KG1 (cell line): ENCODE measurements at places on chromosomes 13 and 19.

GRCh38 chr19:17711851-17712250, 7.4 kb upstream of the MAP1S start:
- DNase-seq = no peak

- peak; percentile 18 for DNase-seq
Measured at GRCh38 chr13:52851137-52851962, 2.9 kb upstream of the PCDH8 start.

GRCh38 chr13:41401366-41401765, 56.0 kb upstream of the RGCC start:
- no peak for DNase-seq

DNA sequence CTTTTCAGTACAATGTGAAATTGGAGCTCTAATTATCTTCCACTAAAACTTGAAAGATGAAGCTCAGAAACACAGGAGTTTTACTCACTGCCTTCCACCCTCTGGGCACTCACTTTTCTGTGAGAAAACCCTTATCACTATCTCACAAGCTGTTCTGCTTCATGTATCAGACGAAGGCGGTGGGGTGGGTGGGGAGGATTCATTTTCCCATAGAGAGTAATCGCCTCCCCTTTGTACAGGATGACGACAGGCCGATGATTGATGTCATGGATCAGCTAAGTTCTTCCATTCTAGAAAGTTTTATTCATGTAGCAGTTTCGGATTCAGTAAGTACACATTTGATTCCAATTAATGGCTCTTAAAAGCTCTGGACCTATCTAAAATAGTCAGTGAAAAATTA, 139.9 kb downstream of the ZAR1L start:
- no peak for DNase-seq

DNA sequence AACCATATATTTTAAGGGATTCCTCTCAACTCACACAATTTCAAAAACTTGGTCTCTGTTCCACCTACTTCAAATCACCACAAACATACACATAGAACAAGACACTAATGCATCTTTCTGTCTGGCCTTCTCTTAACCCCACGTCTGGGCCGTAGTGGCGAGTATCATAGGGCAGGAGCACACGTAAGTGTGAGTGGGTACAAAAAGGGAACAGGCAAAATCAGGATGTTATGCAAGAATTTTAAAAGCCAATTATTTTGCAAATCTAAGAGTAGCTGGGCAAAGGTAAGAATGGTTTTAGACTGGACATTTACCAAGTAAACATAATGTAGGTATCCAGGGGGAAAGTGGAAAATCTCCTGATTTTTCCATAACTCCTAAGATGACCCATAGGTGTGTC, 35.1 kb downstream of the MTMR6 start:
- no peak for DNase-seq

GRCh38 chr19:16821081-16821480, 8.1 kb upstream of the SIN3B start:
- no peak for DNase-seq

DNA sequence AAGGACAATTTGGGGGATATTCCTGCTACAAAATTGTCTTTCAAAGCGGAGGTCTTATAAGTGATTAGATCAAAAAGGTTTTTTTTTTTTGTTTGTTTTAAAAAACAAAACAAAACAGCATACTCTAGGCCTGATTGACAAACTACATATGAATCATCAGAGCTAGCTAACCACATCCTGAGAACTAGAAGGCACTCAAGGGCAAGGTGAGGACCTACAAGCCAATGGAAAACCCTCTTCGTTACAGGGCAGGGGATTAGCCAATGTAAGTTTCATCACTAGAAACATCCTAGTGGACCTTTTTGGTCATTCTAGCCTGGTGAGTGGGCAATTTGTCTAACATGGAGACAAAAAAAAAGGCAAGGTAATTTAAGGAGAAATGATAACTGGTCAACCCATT, 428.6 kb downstream of the RFC3 start:
- no peak for DNase-seq

- no peak for DNase-seq
Measured at GRCh38 chr13:23288995-23289394, 108.2 kb downstream of the SGCG start.

DNA sequence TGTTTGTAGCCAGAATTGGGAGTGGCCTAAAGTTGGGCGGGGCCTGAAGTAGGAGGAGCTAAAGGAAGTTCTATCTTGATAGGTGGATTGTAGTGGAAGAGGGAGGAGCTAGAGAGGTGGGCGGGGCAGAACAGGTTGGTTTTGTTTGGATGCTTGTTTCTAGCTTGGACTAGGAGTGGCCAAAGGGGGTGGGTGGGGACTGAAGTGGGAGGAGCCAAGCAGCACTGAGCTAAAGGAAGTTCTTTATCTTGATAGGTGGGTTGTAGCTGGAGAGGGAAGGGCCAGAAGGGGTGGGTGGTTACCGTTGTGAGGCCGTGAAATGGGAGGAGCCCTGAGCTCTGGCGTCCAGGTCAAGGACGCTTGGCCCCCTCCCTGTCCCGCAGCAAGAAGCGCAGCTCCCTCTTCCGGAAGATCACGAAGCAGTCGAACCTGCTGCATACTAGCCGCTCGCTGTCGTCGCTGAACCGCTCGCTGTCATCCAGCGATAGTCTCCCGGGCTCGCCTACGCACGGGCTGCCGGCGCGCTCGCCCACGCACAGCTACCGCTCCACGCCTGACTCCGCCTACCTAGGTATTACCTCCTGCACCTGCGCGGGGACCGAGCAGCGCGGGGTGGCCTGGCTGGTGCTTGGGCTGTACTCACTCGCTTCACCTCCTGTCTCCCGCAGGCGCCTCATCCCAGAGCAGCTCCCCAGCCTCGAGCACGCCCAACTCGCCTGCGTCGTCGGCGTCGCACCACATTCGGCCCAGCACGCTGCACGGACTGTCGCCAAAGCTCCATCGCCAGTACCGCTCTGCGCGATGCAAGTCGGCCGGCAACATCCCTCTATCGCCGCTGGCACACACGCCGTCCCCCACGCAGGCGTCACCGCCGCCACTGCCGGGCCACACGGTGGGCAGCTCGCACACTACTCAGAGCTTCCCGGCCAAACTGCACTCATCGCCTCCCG, 8.0 kb downstream of the DNASE2 start:
- no peak for DNase-seq

DNA sequence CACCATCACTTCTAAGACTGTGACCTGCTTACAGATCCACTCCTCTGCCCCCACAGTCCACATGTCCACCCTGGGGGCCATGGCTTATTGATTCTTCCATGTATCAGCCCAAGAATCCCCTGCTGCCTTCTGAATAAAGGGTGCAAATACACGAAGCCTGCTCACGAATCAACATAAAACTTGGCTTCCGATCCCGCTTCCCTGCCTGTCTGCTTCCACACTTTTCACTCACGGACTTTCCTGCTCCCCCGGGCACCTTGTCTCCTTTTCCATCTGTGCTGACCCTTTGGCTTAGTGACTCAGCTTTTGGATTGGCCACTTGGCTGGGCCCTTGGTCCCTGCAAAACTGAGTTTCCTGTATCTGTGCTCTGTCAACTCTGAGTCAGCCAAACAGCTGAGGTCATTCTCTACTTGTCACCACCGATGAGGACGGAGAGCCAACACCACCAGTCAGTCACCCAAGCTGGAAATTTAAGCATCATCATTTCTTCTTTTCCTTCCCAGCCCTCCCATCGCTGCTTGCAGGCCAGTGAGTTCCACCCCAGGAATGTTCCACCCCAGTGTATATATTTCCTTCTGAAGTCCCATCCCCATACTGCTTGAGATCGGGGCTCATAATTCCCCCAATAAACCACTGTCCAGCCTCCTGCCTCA, 11.4 kb upstream of the USP12 start:
- DNase-seq = no peak

- DNase-seq = no peak
Measured at GRCh38 chr13:113792886-113793717, 34.1 kb downstream of the TMEM255B start.

DNA sequence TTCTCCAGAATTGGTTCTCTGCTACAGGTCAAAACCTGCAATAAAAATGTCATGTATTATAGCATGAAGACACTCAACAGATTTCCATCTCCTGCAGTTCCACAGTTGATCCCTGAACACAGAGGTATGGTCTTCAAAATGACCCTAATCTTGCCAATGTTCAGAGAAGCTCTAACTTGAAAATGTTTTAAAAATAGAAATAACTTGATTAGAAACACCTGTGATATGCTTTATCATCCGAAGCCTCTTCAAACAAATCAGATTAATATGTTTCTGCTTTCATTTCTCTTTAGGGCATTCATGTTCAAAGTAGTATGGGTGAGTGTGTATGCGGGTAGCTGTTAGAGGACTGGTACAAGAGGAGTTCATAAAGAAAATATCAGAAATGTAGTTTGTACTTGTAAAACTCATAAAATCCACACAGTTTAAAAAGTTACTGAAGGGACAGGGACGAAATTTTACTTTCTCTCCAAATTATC, 60.4 kb downstream of the KCNRG start:
- no peak for DNase-seq
